Femur (tissue), 1 donor: ENCODE measurements at places on chromosomes 1 and 21.

DNA sequence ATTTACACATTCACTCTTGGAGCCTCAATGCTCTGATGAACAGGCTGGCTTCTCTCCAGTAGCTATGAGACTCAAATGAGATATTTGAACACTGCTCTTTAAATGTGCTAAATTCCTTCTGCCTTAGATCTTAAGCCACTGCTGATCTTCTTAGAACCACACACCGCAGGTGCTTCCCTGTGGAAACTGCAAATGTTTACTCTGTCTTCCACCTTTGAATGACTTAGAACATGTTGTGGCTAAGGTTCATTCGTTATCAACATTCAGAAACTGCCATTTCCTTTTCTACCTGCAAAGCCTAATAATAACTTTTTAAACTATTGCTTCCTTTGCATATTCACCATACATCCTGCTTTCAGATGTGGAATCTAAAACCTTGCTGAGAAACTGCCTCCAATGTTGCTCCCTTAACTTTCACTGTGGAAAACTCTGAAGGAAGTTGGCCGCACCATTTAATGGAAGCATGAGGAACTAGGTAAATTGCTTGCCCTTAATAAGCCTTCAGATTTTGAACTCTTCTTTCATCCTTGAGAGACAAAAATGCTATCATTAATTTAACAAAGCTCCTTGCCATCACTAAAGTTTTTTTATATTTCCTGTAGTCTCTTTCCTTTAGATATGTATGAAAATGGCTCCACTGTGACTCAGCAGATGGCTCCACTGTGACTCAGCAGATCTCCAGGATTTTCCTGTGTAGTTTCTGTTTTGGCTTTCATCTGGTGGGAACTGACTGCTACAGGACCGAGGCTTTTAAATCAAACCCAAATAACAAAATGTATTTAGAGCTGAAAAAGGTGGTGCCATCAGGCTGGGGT, 143.8 kb downstream of the TNFSF18 start:
- no peak for DNase-seq

- no peak for DNase-seq
Observed at GRCh38 chr1:92749024-92749634, 35.8 kb downstream of the EVI5 start.

DNA sequence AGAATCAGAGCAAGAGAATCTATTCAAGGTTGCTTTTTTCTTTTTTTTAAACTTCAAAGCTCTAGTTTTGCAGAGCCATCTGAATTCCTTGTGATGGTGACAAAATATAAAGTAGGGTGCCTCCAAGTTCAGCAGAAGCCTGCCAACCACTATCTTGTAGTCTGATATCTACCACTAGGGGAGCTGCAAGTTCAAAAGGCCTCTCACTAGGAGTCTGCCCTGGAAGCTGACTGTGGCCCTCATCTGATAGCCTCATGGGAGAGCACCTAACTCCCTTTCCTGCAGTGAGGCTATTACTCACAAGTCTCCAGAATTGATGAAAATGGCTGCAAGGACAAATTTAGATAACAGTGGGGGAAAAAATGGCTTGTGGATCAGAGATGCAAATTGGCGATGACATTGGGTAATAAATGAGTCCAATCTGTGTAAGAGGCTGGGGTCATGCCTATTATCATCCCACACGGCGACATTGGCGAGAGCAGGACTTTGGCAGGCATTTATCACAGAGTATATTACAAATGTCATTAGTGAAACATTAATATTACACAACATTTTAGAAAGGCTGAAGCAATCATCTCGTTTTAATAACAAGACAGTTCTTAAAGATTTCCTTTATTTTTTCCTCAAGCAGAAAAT, 10.7 kb upstream of the ZP4 start:
- no peak for DNase-seq

- peak; percentile 36 for DNase-seq
Observed at GRCh38 chr1:61639608-61640336, 85.2 kb downstream of the TM2D1 start.

DNA sequence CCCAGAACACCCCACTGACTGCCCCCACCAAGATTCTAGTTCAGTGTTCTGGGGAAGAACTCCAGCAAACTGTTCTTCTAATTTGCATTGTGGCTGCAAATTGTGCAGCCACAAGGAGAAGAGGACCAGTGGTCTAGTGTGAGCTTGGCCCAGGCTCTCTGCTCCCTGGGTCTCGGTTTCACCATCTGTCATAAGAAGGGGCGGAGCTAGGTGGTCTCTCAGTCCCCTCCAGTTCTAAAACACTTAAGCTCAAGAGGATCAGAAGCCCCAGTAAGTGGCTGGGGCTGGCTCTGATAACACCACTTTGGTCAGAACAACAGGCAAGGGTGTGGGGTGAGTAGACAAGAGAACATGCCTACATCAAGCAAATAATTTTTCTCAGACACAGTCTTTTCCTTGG, 99.9 kb downstream of the BEND5 start:
- no peak for DNase-seq

DNA sequence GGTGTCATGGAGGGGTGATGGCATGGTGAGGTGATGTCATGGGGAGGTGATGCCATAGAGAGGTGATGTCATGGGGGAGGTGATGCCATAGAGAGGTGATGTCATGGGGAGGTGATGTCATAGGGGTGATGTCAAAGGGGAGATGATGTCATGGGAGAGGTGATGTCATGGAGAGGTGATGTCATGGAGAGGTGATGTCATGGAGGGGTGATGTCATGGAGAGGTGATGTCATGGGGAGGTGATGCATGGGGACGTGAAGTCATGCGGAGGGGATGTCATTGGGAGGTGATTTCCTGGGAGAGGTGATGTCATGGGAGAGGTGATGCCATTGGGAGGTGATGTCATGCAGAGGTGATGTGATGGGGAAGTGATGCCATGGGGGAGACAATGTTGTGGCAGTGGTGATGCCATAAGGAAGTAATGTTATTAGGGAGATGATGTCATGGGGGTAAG, 92.1 kb upstream of the C1orf174 start:
- no peak for DNase-seq

DNA sequence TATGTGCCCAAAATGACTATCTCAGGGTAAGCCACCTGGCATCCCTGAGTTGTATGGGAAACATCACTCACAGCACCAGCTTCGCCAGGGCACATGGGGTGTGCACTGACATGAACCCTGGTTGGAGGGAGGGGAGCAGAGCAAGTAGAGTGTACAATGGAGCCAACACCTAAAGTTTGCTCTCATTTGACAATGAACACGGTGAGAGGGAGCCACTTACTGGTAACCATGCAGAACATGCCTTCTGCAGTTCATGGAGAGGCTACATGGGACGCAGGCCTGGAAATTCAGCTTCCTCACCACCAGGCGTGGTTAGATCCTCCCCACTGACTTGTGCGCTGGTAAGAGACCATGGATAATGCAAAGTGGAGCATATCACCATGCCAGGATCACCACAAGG, 10.0 kb upstream of the CPLANE2 start:
- DNase-seq: no peak

DNA sequence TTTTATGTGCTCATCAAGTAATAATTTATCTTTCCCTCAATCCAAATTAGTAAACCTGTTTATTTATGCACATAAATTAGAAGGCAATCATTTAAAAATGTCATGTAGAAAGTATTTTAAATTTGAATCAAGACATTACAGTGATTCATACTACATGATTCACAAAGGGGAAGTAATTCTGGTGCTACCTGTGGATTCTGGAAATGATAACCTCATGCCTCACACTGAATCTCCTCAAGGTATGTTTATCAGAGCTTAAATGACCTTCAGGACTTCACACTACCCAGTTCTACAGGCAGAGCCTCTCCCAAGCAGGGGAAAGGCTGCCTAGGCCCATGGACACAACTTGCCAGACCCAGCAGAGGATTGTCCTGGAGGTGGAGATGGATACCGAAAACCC, 25.2 kb upstream of the TDRD10 start:
- DNase-seq: no peak

DNA sequence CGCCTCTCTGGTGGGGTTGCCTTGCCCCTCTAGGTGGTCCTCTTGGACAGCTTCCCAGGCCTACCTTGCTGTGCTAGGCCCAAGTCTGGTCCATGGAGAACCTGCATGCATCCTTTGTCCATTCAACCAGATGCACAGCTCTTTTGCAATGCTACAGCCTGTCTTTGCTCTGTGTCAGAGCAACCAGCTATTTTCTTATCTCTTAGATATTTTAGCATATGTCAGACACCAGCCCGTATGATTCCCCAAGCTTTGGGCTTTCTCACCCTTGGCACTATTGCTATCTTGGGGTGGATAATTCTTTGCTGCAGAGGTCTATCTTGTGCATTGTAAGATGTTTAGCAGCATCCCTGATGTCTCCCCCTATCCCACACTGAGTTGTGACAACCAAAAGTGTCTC, 32.3 kb downstream of the TNN start:
- DNase-seq: no peak

DNA sequence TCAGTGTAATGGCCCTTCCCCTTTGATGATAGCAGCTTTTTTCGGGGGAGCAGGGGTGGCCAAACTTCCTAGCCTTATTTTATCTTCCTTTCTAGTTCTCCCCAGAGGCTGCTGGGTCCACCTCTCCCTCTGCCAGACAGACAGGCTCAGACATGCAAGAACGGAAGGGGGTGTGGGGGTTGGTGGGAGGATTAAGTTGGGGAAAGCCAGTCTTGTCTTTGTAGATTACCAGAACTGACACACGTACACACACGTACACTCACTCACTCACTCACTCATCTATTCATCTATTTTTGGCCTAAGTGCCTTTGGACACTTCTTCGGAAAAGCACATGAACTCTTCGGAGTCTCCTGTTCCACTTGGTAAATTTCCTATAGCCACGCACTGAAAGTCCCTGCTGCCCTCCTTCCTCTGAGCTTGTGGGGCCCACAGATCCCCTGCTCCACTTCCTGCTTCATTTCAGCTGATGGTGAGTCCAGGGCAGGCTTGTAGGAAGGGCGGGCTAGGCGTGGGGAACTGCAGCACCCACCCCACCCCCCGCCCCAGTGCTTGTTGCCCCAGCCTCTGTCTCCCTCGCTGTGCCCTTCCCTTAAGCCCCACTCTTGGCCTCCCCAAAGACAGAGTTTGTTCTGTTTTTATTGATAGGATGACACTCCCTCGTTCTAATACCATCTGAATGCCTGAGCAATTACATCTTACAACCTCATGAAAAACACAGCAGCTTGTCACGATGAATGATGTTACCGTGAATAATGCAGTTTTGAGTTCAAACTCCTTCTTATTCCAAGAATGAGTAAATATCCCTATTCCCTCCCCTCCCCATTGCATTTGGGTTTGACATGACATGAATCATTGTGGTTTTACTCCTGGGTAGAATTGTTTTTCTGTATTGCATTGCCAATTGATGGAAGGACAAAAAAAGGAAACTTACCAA, 60.7 kb upstream of the ATP5PO start:
- peak; percentile 74 for DNase-seq

GRCh38 chr1:157695417-157695816, 5.2 kb downstream of the FCRL3 start:
- no peak for DNase-seq

DNA sequence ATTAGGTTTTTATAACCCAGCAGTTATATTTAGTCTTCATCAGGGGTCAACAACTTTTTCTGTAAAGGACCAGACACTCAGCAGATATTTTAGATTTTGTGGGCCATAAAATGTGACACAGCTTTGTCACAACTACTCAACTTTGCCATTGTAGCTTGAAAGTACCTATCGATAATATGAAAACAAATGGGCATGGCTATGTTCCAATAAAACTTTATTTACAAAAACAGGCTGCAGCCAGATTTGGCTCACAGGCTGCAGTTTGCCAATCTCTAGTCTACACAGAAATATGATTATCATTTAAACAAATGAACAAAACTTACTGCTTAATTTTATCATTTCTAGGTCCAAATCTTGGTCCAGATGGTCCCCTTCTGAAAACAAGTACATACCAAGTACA, 23.0 kb downstream of the VAMP4 start:
- DNase-seq: no peak

GRCh38 chr1:20301463-20302107, 10.9 kb downstream of the VWA5B1 start:
- no peak for DNase-seq

- DNase-seq: no peak
Observed at GRCh38 chr1:24867084-24867870, 62.8 kb downstream of the RUNX3 start.

DNA sequence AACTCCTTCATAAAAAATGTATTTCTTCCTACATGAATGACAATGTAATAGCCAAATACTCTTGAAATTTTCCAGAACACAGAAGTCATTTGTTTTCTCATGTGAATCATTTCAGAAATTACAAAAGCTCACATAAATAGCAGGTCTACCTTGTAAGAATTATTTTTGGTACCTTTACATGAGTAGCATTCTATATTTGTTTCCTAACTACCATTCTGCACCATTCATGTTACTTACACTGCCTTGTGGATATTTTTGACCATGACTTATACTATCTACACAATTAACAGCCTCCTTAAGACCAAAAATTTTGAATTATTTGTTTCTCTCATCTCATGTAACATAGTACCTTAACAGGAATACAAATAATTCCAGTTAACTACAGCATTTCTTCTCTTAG, 109.6 kb downstream of the ENAH start:
- no peak for DNase-seq

DNA sequence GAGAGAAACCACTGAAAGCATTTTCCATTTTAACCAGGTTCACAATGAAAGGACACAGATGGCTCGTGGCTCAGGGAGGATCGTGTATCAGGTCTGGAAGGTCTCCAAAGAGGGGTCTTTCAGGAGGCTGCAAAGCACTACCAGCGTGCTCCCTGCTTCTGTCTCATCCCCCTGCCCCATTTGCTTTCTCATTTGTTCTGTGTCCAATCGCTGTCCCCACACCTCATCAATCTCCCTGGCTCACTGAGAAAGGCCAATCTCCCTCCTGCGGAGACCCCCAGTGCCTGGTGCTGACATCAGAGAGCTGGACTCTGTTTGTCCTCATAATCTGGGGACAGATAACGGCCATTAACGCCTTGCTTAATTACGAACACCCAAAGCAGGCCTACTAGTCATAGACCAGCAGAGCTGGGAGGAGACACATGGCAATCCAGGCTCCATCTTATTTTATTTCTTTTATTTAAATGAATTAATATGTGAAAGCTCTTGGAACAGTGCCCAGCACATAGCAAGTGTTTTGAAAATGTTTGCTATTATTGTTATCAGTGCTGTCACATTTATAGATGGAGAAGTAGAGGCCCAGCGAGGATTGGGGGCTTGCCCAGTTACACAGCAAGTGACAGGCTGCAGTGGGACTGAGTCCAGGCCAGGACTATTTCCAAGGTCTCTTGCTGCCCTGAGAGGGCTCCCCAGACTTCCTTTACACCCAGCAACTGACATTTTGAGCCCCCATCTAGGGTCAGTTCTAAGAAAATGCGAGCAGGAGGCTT, 341.0 kb upstream of the USP24 start:
- DNase-seq: no peak

- DNase-seq: no peak
Observed at GRCh38 chr21:28892199-28893111, 100.2 kb downstream of the LTN1 start.

- DNase-seq: no peak
Observed at GRCh38 chr1:147334292-147334691, 91.8 kb downstream of the CHD1L start.

DNA sequence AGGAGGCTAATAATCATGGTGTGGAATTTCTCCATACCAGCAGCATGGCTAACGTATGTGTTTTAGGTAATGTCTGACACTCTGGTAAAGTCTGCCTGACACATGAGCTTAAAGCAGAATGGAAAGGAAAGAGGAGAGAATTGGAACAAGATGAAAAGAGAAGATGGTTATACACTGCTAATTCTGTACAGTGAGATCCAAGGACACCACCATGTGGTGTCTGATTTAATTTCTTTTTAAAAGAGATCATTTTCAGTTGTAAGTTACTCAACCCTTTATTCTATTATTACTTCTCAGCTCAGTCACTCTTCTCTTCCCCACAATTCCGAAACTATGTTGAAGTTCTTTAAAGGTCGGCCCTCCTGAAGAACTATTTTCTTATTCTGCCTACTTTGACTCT, 15.6 kb downstream of the PRKAB2 start:
- DNase-seq: no peak
